ENCODE measurements at places on chromosomes 2 and 18. TPM values are rescaled to one million over a fixed set of nuclear protein-coding genes. Genes with fewer than 3 reads are reported as not detected.

Gene DSG1
- 26.5 TPM for total RNA-seq

Gene LIMS3
- total RNA-seq = not detected

Gene GAREM1
- total RNA-seq = 5.1 TPM

Gene TSPYL6
- total RNA-seq = 0.24 TPM

Gene EMILIN2
- total RNA-seq = 26.5 TPM

Gene DDX1
- 90.3 TPM for total RNA-seq

Gene C2orf72
- 0.48 TPM for total RNA-seq

Gene UGT1A3
- total RNA-seq = not detected

Gene MATN3
- total RNA-seq = 4.1 TPM

Gene PRSS56
- total RNA-seq = not detected

Gene MARCO
- not detected for total RNA-seq

Gene IL1RL1
- 4.6 TPM for total RNA-seq

Gene FBXO15
- 7.5 TPM for total RNA-seq

Gene EGR4
- 1.4 TPM for total RNA-seq

Gene TAF1B
- total RNA-seq = 44.3 TPM

Gene SLC14A1
- 15.2 TPM for total RNA-seq

Gene MC4R
- 4.1 TPM for total RNA-seq

Gene IKZF2
- total RNA-seq = 26.5 TPM

Gene GORASP2
- total RNA-seq = 18.1 TPM

Gene CCT7
- total RNA-seq = 111 TPM

Gene DSG2
- 48.2 TPM for total RNA-seq

Gene OSGEPL1
- 20.5 TPM for total RNA-seq

Gene IFIH1
- 17.1 TPM for total RNA-seq

Gene NFATC1
- total RNA-seq = 50.8 TPM

Gene ANKRD62
- total RNA-seq = 1.9 TPM

Gene VAMP5
- 20.0 TPM for total RNA-seq

Gene EML6
- 3.4 TPM for total RNA-seq

Gene CGREF1
- total RNA-seq = 11.6 TPM

Gene MAPRE3
- total RNA-seq = 4.1 TPM

Gene EVX2
- total RNA-seq = 1.2 TPM

Gene CXCR1
- 2.9 TPM for total RNA-seq

Gene TDRD15
- 5.3 TPM for total RNA-seq

Gene L3MBTL4
- total RNA-seq = 14.9 TPM

Measured in umbilical cord (tissue), 2 donors.